Stomach (tissue), 19 donors: ENCODE measurements at places on chromosomes 12 and 14. TPM values are rescaled to one million over a fixed set of nuclear protein-coding genes. Genes with fewer than 3 reads are reported as not detected.
A peak's percentile ranks its signal among the peaks of the same experiment; 100 is the strongest.

Gene SERPINA10
- total RNA-seq = not detected

Gene SIX1
- 8.0 TPM for total RNA-seq

Gene RNU4-1
- under 0.01 TPM for total RNA-seq

Gene UTP20
- total RNA-seq = 7.8 TPM

Gene TMTC2
- total RNA-seq = 54.5 TPM

Gene EMP1
- 115 TPM for total RNA-seq

Gene ERGIC2
- total RNA-seq = 45.7 TPM

Gene MYO1H
- total RNA-seq = not detected

DNA sequence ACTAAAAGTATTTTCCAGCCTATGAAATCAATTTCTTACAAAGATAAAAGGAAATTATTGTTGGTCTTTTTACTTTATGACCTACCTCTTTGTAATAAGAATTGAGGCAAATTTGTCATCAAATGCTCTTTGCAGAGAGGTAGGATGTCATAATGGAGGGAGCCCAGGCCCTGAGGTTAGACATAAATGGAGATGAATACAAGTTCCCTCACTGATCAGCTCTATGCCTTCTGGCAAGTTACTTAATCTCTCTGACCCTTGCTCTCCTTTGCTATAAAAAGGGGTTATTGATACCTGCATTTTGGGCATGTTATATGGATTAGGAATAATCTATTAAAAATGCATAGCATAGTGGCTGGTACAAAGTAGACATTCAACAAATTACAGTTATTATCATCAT is 146.9 kb upstream of the KRR1 start:
- no peak for DNase-seq

GRCh38 chr12:53097564-53098353 is at the start of gene IGFBP6:
Gene IGFBP6, plus strand, starts transcription at chr12:53097667. Its CDS starts 51 bp downstream, at chr12:53097718.
- peak; percentile 87 for DNase-seq

DNA sequence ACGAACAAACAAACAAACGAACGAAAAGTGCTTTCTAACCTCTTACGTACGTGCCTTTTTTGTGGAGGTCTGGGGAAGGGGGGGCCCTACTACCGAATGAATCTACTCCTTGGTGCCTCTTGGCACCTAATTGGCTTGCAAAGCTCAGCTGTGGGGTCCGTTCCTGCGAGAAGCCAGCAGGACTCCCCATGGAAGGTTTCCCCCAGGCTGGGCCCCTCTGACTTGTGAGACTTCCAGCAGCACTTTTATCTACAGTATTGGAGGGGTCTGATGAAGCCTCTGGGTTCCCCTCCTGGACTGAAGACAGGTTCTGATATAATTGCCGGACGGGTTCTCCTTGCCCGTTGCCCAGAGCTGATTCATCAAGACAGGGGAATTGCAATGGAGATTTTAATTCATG is 1.2 kb upstream of the TMEM106C start:
- no peak for DNase-seq

GRCh38 chr14:32090686-32091085 is 13.6 kb downstream of the ARHGAP5 start:
- no peak for DNase-seq

DNA sequence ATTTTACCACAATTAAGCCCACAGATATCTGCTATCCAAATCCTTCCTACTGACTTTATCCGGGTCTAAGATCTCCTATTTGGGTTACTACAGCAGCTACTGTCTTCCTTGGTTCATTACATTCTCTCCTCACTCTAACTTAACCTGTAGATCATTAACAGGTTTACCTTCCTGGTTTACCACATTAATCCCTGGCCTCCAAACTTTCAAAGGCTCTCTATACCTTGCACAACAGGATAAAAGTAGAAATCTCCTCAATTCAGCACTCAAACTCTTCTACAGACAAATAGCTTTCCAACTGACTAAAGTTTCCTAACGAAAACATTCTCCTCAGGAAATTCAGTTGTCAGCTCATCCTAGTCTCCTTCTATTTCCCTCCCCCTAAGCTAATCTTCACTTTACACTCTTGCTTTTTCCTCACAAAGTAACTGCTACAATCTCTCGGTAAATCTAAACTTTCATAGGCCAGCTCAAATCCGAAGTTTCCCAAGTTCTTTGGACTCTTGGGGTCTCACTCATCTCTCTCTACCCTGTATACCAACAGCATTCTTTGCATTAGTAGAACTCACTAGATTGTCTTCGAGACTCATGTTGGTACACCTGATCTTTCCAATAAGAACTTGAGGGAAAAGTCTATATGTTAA is 2.7 kb downstream of the BTBD7 start:
- DNase-seq = peak; percentile 20

- DNase-seq = no peak
These were observed 41.6 kb upstream of the CAPRIN2 start for GRCh38 chr12:30796313-30796780.

DNA sequence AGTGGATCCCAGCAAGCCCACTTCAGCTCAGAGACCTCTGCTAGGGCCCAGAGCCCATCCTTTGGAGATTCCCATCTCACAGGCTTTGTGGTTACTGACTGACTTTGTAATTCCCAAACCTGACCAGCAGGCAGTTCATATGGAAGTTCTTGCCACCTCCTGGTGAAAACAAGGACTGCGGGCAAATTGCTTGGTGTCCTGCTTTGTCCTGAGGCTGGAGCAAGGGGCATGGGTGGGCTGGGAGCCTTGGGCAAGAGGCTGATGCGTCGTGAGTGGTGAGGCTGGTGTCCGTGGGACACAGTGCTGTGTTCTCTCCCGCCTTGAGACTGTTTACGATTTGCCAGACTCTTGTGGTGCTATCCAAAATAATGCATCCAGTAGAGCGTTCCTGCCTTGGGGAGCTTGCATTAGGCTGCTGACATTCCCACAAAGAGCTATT is 91.0 kb downstream of the LRRC74A start:
- DNase-seq = peak; percentile 65

DNA sequence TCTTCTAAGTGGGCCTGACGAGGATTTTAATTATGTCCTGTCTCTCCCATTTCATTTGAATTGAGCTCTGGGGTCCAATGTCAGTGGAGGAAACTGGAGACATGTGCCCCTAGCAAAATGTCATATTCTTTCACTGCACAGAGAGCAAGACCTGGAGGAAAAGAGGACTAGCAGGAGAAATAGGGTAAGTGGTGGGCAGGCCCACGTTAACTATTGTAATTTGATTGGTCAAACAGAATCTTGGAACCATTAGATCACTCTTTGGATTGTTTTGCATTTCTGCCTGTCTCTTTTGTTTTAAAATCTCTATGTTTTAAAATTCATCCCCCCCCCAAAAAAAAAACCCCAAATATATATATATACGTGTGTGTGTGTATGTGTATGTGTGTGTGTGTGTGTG is 113.9 kb upstream of the PELI2 start:
- no peak for DNase-seq

DNA sequence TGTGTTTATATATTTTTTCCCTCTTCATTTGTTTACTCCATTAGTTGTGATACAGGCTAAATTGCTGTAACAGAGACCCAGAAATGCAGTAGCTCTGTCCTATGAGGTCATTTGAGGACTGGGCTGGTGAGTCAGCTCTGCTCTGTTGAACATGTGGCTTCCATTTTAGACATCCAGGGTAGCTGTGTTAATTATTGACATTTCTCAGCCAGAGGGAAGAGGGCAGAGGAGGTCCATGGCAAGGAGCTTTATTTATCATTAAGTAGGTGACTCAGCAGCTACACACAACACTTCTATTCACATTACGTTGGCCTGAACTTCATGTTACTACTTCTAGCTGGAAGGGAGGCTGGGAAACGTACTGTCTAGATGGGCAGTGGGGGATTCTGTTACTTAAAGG is 85.4 kb downstream of the PTCSC3 start:
- DNase-seq = peak; percentile 47

DNA sequence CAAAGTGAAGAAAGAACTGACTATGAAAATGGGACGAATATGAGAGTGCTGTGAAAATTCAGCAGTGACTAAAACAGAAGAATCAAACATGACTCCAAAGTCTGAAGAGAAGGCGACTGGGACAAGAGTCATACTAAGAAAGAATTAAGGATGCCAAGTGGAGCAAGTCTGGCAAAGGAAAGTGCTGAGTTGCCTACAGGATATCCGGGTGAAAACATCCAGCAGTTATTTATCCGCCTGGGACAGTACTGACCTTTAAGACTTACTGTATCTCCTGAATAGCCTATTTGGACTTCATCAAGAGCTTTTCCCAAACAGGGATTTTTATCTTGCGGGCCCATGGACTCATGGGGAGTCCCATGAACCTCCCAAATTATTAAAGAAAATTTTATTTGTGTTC is 41.1 kb downstream of the KICS2 start:
- no peak for DNase-seq

GRCh38 chr12:125954362-125954761 is 889.1 kb downstream of the AACS start:
- no peak for DNase-seq

GRCh38 chr14:80634106-80634758 is 307.3 kb downstream of the CEP128 start:
- no peak for DNase-seq

GRCh38 chr12:67590149-67590790 is 58.3 kb upstream of the DYRK2 start:
- DNase-seq = peak; percentile 60

- no peak for DNase-seq
These were observed 186.0 kb upstream of the DCN start for GRCh38 chr12:91368613-91369012.

GRCh38 chr12:28191051-28192048 is 1.1 kb downstream of the CCDC91 start:
- peak; percentile 69 for DNase-seq

- DNase-seq = peak; percentile 33
These were observed 204.8 kb downstream of the NUAK1 start for GRCh38 chr12:105933671-105934665.

GRCh38 chr12:98830657-98831056 is 185.6 kb downstream of the APAF1 start:
- no peak for DNase-seq

- peak; percentile 40 for DNase-seq
These were observed 345.9 kb downstream of the BCL11B start for GRCh38 chr14:98926146-98926545.

- DNase-seq = no peak
These were observed 414.3 kb downstream of the TMEM121 start for GRCh38 chr14:105940534-105941225.

DNA sequence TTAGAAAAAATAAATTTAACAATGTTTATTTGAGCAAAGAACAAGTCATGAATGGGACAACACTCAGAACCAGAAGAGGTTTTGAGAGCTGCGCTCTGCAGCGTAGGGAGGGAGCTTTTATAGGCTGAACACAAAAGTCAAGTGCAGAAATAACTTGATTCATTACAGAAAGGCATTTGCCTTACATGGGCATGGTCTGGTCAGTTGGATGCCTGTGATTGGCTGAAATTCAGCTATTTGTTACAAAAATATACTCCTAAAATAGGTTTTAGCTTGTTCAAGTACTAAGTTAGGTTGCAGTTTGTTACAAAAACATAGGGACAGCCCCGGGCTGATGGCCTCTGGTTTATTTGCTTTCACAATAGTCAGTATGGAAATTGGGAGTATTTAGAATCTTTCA is 118.0 kb downstream of the NUAK1 start:
- DNase-seq = no peak

GRCh38 chr12:124523071-124523470 is 44.3 kb downstream of the NCOR2 start:
- no peak for DNase-seq

DNA sequence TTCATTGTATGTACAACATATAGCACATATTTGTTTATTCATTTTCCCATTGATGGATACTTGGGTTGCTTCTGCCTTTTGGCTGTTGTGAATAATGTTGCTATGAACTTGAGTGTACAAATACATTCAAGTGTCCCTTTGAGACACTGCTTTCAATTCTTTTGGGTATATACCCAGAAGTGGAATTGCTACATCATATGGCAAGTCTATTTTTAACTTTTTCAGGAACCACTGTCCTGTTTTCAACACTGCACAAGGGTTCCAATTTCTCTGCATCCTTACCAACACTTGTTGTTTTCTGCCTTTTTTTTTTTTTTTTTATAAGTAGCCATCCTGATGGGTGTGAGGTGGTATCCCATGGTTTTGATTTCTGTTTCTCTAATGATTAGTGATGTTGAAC is 15.9 kb downstream of the RBMS2 start:
- DNase-seq = no peak

- DNase-seq = peak; percentile 78
These were observed 18.1 kb upstream of the DUSP6 start for GRCh38 chr12:89370421-89370831.

DNA sequence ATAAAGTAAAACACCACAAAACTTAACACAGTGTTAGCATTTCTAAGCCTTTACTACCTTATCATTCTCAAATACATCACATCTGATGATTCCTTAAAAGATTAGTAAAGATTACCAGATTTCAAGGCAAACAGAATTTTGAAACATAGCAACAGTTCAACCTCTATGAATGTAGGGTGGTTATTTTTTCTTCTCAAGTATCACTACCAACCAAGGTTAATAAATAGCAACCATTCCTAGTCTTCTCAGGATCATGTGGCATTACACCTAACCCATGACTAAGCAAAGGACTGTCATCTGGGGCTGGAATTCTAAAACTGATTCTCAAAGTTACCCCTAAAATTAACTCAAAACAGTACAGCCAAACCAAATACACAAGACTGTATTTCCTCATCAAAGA is 39.4 kb upstream of the CSRNP2 start:
- DNase-seq = no peak

- no peak for DNase-seq
These were observed 166.2 kb downstream of the PAX9 start for GRCh38 chr14:36827861-36828260.

GRCh38 chr14:103161054-103161397 is 37.8 kb downstream of the TNFAIP2 start:
- no peak for DNase-seq

- no peak for DNase-seq
These were observed 58.9 kb upstream of the ANKS1B start for GRCh38 chr12:100043631-100044030.

DNA sequence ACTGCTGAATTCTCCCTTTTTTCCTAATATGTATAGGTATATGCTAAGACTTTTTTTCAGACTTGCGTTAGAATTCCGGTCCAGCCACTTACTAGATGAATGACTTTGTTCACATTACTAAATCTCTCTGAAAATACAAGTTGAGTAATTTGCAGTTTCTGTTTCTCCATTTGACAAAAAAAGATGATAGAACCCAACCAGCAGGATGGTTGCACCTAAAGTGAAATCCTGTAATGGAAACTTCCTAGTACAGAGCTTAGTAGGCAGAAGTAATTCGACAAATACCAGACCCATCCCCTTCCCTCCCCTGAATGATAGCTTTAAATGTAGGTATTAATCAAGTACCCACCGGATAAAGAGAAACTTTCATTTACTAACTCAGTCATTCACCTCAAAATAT is 113.6 kb upstream of the RAP1B start:
- no peak for DNase-seq

GRCh38 chr14:87133073-87133801 is 859.7 kb downstream of the GALC start:
- peak; percentile 9 for DNase-seq

- peak; percentile 65 for DNase-seq
These were observed 231.6 kb downstream of the CACNA1C start for GRCh38 chr12:2284321-2284813.

DNA sequence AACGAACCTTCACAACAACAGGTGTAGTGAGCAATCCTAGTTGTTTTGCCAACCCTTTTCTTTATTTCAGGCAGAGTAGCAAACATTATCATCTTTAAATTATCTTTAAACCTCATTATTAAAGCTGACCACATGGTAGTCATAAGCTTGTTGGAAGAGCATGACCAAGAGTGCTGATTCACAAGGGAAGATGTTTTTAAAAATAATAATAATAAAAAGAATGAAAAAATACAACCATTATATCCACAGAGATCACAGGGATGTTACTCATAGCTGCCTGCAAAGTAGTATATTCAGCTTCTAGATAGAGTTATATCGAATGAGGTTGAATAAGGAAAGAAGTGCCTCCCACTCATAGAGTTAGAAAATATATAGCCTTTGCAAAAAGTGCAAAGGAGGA is 101.0 kb upstream of the FLRT2 start:
- DNase-seq = no peak
